ENCODE measurements at places on chromosomes 3 and 15.

- DNase-seq, result no peak
These were observed 862.1 kb downstream of the ROBO1 start for GRCh38 chr3:78905700-78906099.

- DNase-seq, result no peak
These were observed 31.8 kb upstream of the HES1 start for GRCh38 chr3:194103983-194104751.

- no peak for DNase-seq
These were observed 20.0 kb downstream of the SLC28A1 start for GRCh38 chr15:84904419-84904818.

DNA sequence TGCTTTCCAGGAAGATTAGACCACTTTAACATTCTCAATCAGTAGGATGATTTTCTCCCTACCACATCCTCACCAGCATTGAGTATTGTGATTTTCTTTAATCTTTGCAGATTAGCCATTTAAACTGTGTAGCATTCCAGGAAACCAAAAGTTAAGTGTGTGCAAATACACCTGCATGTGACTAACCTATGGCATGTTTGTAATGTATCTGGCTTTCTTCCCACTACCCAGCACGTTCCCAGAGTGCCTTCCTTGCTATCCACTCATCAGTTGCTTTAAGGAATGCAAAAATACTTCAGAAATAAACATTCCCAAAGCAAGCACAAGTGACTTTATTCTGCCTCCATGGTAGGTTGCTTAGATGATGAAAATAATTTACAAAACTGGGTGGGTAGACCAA, 74.2 kb downstream of the ATG7 start:
- DNase-seq, result no peak

DNA sequence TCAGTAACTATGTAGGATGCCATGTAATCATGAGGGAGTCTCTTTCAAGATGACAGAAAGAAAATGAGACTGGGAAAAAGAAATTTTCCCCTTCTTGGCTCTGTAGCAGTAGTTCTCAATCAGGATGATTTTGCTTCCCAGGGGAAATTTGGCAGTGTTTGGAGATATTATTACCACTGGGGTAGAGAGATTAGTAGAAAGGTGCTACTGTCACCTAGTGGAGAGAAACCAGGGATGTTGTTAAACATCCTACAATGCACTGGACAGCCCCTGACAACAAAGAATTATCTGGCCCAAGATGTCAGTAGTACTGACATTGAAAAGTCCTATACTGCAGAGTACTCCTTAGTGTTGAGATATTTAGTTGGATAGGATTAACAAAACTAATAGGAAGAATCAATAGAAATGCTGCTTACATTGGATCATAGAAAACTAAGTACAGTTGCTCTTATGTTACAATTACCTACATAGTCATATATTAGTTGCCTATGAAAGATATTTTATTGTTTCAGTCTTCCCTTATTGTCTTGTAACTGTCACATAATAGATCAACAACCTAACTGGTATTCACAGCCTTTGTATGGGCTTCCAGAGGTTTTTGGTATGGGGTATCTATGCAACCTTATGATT, 433.3 kb downstream of the RAP2B start:
- peak; percentile 62 for DNase-seq

DNA sequence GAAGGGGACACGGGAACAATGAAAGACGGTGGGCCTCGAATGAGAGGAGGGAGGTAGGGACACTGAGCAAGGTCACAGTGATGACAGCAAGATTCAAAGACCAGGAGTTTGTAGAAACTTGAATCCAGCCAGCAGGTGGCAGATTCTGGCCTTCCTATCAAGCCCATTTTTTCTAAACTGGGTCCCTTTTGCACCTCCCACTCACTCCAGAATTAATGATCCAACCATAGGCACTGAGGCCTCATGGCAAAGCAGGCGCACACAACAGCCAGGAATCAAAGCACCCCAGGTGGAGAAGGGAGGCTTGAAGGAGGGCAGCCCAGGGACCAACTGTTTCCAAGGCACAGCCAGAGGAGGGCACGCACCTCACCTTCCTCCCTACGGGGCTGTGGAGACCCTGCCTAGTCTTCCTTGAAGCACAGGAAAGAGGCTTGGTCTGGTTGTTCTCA, 90.2 kb downstream of the ANP32A start:
- peak; percentile 46 for DNase-seq

GRCh38 chr15:93707751-93708150, 523.6 kb upstream of the MCTP2 start:
- DNase-seq, result no peak

DNA sequence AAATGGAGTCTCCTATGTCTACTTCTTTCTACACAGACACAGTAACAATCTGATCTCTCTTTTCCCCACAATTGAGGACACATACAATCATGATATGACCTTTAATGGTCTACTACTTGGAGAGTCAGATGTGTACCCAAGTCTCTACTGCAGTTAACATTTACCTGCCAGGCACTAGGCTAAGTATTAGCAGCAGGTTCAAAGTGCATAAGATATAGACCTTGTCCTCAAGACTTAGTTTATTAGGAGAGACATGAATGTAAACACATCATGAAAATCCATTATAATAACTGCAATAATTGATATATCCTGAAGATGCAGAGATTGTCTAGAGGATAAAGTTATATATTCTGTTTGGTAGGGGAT, 3.1 kb downstream of the SLC35A5 start:
- no peak for DNase-seq

- no peak for DNase-seq
These were observed 1375.4 kb downstream of the NSUN3 start for GRCh38 chr3:95438274-95438673.

DNA sequence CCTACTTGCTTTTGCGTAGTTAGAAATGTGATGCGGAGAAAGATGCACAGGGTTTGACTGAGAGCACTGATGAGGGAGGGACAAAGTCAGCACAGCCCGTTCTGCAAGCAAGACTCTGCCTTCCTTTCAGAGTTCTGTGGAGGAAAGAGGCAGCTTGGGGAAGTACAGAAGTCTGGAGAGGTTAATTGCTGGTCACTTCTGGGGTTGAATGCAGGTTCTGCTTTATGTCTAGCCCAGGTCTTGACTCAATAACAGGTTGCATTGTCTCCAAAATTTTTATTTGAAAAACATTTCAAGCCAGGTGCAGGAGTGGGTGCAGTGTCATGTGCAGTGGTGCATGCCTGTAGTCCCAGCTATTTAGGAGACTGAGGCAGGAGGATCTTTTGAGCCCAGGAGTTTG, 461.7 kb downstream of the NR2F2 start:
- no peak for DNase-seq

DNA sequence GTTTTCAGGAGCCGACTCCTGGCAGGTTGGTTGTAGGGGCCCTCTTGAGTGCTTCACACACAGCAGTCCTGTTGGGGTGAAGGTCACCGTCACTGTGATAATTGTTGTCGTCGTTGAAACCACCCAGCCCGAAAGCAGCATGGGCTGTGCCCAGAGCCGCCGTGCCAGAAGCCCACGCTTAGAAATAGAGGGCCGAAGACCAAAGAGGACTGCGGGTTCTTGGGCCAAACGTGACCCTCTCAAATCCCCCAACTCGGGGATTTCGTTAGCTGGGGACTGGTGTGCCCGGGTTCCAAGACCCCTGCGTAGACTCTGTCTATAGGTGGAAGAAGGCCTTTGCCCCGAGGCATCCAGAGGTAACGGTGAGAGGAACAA, 7.5 kb upstream of the ADAMTS17 start:
- no peak for DNase-seq

DNA sequence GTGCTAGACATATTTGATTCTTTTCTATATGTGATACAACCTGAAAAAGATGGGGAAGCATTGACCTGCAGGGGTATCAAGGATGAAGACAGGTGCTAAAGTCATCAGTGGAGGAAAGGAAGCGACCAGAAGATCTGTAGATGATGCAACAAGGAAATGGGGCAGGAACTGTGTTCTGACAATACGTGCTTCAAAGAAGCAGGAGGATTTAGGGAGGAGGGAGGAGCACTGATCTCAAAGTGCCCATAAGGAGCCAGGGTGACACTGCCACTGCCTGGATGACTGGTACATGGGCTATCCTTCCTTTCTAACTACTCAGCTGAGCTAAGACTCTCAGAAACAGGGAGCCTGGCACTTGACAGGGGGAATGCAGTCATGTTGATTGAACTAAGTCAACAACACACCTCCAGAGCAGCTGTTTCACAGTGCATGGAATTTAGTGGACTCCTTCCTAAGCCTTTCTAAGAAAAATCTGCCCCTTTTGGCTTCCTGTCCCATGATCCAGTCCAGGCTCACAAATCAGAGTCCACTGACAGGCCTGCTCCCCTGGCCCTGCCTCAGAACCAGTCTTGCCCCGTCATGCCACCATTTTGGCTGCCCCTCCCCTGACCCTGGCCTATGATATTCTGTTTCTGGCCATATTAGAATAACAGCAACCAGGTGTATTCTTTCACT, 12.0 kb downstream of the LYSMD4 start:
- no peak for DNase-seq

DNA sequence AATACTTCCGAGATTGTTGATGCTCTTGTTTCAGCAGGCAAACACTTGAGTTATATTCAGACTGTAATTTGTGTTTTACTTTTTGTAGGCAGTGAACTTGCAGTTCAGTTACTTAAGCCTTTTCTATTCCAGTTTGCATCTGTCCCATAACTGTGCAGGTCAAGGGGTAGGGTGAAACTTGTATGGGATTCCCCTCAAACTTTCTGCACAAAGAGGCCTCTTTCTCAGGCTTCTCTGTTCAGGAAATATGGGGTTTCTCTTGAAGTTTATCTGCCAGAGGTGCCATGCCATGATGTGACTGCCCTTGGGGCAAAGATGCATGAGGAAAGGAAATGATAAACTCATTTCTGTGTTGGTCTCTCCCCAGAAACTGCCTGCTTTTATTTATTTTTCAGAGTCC, 66.7 kb downstream of the SLC24A1 start:
- DNase-seq, result no peak

GRCh38 chr3:148191966-148192365, 505.7 kb upstream of the AGTR1 start:
- DNase-seq, result no peak

- no peak for DNase-seq
These were observed 319.6 kb upstream of the TBC1D5 start for GRCh38 chr3:18061737-18062656.

DNA sequence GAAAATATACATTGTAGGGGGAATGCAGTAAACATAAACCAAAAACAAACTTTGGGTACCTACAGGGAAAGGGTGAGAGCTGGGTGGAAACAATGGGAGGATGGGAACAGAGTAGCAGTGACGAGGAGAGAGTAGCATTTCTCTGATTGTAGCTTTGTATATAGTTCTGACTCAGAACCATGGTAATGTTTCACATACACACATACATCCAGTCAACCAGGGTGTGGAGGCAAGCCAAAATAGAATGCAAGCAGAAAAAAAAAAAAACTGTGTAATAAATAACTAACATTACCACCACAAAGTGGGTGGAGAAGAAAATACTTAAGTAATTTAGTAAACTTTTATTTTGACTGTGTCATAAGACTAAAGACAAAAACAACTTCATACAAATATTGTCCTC, 27.2 kb downstream of the BCL2A1 start:
- DNase-seq, result no peak

- no peak for DNase-seq
These were observed 46.5 kb upstream of the TP63 start for GRCh38 chr3:189584645-189585044.

DNA sequence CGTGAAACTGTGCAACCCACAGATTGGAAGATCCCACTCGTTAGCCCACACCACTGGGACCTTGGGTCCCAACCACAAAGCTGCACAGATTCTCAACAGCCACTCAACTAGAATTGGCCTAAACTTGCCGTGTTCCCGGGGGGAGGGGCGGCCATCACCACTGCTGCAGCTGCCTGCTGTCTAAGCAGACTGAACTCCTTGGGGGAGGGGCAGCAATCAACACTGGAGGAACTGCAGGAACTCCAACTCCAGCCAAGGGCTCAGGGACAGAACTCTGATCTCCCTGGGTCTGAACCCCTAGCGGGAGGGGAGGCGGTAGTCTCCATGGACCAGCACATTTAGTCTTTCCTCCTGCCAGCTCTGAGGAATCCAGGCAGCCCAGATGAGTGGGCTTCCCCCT, 205.9 kb downstream of the RSL24D1 start:
- DNase-seq, result no peak

GRCh38 chr15:28104326-28104725, 5.2 kb upstream of the OCA2 start:
- DNase-seq, result no peak

GRCh38 chr15:60215225-60215963, 182.4 kb downstream of the ANXA2 start:
- no peak for DNase-seq

- peak; percentile 63 for DNase-seq
These were observed 51.7 kb downstream of the ARNT2 start for GRCh38 chr15:80455668-80456442.

GRCh38 chr3:45572755-45573154, 21.8 kb upstream of the LIMD1 start:
- DNase-seq, result no peak

DNA sequence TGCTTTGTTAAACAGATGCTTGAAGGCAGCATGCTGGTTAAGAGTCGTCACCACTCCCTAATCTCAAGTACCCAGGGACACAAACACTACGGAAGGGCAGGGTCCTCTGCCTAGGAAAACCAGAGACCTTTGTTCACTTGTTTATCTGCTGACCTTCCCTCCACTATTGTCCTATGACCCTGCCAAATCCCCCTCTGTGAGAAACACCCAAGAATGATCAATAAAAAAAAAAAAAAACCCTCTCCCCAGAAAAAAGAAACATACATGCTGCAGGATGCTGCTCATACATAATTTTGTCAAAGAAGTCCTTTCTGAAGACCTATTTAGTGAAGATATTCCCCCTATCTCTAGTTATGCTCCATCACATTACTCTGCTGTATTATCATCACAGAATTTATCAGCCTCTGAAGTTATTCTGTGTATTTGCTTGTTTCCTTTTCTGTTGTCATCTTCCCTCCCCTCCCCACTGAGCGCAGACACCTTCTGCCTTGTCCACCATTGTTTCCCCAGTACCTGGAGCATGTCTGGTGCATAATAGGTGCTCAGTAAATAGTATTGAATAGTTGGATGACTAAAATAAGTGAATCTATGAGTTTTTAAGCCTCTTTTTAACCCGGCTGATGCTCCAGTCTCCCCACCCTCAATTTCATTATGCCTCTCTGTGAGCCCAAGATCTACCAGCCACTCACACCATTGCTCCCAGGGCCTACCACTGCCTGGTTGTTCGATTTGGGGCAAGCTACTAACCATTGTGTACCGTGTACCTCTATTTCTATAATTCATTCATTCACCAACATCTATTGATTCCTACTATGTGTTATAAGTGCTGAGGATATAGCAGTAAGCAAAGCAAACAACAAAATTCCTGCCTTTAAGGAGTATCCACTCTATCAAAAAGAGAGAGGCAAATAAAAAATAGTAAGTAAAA, 4.0 kb upstream of the TM4SF1 start:
- DNase-seq, result no peak

GRCh38 chr3:27971600-27971999, 249.5 kb upstream of the EOMES start:
- DNase-seq, result no peak

- no peak for DNase-seq
These were observed 11.9 kb upstream of the LDHAL6B start for GRCh38 chr15:59194639-59195325.

- no peak for DNase-seq
These were observed 28.1 kb upstream of the CAPN3 start for GRCh38 chr15:42331235-42331634.
